ENCODE measurements at places on chromosomes 7 and 10.

DNA sequence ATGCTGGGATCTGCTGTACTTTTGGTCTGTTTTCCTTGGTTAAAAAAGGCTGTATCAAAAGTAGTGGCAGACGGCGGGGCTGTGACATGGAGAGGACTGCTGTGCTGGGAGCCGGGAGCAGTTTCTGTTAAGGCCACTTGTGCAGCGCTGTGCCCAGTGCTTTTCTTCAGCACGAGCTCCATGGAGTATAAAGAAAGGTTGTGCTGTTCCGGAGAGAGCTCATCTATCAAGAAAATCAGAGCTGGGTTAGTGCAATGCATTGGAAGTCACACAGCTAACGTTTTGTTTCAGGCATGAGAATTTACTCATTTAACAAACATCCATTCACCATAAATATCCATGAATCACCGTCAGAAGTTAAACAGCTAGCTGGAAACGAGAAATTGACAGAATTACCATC is 62.0 kb downstream of the KIAA1549 start:
- no peak for DNase-seq

DNA sequence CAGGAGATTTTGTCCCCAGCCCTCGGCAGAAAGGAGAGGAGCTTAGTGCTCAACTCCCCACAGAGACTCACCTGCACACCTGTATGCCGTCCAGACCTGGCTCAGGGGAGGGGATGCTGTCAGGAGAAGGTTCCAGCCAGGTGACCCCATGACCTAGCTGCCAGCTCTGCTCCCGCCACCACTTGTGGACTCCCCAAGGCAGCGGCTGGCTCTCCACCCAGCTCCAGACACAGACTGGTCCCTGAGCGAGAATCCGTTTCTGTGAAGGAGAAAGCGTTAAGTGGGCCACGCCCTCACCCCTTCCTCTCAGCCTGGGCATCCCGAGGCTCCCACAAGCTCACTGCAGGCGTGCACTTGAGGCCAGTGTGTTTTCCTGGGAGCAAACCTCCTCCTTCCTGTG is 76.4 kb downstream of the RGS10 start:
- no peak for DNase-seq

- DNase-seq, result no peak
These were observed 7.3 kb downstream of the SLC16A9 start for GRCh38 chr10:59702347-59702746.

DNA sequence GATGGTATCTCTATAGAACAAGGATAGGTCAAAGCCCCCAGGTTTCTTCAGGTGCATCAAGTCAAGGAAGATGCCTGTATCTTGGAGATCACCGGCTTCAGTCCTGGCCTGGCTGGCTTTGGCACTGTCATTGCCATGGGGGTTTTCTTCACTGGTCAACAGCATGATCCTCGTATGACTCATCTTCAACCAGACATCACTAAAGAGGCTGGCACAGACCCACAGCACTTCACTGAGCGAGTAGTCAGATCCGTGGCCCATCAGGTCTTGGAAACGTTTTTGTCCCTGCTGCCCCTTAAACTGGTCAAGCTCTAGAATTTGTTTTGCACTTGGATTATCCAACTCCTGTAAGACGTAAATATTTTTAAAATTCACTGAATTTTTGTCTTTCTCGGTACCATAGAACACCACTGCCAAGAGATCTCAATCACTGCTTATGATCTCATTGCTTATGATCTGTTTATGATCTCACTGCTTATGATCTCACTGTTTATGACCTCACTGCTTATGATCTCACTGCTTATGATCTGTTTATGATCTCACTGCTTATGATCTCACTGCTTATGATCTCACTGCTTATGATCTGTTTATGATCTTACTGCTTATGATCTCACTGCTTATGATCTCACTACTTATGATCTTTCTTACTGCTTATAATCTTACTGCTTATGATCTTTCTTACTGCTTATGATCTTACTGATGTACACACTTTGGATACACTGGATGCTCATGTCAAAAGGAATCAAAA is 135.2 kb downstream of the CYP26A1 start:
- no peak for DNase-seq

DNA sequence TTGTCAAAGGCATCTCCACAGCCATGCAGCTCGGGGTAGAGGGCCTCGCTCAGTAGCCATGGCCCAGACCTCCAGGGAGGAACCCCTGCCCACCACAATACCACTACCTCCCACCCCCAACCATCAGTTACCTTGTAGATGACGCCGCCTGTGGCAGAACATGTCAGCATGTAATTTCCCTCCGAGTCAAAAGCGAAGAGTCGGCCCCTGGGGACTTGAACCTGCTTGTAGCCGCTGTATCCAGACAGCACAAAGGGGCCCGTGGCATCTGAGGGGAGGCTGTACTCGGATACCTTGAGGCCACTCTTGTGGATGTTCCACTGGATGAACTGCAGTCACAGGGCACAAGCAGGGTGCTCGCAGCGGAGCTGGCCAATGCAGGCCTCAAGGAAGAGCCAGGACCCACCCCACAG is 16.3 kb upstream of the CYREN start:
- DNase-seq, result no peak

DNA sequence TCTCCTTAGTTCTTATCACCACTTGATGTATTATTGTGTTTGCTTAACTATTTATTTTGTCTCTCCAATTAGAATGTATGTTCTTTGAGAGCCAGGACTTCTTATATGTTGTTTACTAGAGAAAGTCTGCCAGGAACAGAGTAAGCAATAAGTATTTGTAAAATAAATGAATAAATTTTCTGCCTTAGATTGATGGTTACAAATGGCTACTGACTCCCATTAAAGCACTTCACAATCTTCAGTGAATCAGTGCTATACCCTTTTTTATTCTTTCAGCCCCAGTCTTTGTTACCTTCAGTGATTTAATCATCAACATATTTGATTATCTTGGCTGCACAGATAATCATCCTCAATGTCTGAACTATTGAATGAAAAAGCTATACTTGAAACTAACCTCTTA is 197.1 kb upstream of the TMEM196 start:
- no peak for DNase-seq

- DNase-seq, result no peak
These were observed 449.4 kb downstream of the TNS3 start for GRCh38 chr7:47132471-47132870.

GRCh38 chr7:95737828-95738505 is 34.4 kb upstream of the DYNC1I1 start:
- no peak for DNase-seq

DNA sequence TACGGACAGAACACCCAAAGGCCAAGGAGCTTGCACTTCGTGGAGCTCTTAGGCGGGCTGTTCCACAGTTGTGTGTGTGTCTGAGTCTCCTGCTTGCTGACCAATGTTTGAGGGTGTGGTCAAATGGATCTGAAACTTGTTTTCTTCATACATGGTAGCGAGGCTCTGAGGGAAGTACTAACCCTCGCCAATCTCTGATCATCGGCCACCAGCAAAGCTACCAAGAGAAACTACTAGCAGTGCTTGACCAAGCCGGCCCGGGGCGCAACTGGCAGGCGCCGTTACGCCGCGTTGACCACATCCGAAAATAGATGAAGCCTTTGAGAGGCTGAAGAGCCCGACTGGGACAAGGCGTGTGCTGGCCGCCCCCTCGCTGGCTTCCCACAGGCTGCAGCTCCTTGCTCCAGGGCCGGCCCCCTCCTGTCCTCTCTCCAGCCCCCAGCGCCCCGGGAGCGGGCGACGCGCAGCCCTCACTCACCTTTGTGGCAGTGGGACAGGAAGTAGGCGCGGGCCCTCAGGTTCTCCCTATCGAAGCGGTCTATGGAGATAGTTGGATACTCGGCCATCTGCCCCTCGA is 384 bp downstream of the DCLRE1C start:
- DNase-seq, result peak; percentile 62

DNA sequence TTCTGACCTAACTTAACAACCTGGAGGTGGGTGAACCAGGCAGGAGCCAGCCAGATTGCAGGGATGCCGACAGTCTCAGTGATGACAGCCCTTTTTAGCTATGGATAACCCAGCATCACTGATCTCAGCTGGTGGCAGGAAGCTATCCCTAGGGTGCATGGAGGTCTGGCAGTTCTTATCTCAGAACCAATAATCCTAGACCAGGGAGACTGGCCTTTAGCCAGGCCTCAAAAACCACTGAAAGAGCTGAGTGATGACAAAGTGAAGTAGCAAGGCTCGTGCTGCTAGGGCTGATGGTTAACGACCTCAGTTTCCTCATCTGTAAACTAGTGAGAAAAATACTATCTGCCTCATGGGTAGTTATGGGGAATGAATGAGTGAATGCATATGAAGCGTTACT is 112.5 kb downstream of the RALA start:
- no peak for DNase-seq

DNA sequence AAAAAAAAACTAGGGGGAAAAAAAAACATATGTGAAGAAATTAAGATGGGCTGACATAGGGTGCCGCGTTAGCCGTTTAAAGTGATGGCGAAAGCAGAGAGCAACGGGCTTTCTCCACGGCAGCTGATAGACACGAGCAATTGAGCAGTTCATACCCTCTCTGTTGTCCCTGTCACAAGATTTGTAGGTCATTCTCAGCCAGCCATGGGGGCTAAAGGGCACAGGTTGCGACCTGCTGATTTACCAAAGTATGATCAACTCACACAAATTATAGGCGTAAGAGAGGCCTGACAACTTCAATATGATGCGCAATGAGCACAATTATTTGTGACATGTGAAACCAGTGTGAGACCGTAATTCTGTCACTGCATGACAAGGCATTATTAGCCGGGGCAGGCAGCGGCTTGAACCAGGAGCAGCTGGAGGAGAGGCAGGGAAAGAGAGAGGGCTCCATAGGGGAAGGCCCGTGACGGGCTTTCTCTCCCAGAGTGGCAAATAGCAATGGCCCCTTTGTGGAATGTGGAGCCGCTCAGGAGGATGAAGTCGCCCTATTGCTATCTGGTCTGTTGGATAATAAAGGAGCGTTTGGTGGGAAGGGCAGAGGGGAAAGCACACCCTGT is 195.1 kb upstream of the HABP2 start:
- no peak for DNase-seq

DNA sequence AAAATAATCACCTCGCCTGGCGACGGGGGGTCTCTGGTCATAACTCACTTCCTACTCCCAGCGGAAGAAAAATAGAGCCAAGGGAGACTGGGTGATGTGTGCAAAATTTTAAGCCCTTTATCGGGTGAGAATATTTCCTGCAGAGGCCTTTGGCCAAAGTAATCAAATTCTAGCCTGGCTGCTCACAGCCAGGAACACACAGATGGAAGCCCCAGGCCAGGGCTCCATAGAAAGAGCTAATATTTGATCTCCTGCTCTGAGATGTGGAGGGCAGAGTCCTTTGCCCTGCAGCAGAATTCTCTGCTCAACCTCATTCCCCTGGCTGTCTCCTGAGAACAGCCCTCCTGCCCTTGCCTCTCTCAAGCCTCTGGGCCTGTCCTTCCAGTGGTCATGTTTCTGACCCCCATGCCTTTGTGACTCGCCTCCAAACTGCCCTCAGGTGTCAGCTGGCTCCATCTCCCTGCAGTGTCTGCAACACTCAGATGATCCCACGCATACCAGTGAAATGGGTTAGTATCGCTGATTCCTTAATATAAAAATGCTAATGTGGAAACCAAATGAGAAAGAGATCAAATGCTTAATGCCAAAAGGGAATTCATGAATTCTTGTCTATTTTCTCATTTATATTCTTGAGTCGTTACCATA is 34.5 kb downstream of the FRMD4A start:
- no peak for DNase-seq

DNA sequence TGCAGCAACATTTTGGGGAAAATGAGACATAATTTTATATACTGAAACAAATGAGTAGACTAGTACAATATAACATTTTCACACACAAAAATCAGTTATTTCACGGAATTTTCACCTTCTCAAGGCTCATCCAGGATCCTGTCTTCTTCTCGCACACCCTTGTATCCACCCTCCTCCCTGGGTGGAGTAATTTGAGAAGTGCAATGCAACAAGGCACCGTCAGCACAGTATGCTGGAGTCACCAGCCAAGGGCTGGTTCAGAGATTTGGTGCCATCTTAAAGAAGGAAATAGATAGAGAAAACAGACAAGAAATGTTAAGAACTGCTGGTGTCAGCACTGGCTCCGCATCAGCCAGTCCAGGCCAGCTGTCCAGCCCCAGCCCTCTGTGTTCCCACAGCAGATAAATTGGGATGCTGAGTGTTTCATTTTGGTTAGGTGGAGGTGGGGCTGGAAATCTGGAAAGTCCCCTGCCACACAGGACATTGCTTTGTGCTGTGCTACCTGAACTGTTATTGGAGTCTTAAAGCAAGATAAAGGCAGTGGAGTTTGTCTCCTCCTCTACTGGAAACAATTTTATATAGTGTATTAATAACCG is 176.1 kb downstream of the ABCA13 start:
- no peak for DNase-seq

DNA sequence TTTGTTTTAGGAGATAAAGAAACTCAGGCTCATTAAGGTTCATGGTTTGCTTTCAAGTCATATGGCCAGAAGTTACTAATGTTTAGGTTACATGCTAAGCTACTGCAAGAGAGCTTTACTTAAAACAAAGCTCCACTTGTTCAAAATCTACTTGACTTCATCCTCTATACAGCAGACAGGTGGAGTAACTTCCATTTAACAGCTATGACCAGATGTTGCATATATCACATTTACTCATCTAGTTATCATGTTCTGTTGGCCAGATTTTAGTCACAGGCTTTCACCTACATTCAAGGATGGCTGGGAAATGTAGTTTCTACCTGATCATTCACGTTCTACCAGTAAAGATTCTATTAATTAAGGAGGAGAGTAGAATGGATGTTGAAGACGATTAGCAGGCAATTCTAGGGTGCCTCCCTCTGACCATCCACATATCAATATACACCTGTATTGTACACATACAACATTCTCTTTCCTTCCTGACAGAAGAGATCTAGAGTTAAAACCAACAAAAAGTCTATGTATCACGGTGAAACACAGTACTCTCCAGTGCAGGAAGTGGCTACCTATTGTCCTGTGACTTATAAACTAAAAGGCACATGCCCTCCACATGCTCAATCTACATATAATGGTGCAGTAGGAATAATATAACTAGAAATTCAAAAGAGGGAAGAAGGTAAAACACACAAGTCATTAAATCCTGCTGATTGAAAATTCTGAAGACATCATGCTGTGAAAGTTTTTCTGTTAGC is 488.0 kb downstream of the MDFIC start:
- no peak for DNase-seq

- no peak for DNase-seq
These were observed 169.5 kb upstream of the KLF14 start for GRCh38 chr7:130903358-130903974.

GRCh38 chr10:101566333-101567164 is 21.5 kb downstream of the POLL start:
- DNase-seq, result peak; percentile 46

Measured in left ventricle myocardium superior (tissue), 1 donor.